CD4-positive, alpha-beta T cell treated with Interleukin-12 subunit alpha and Interleukin-12 subunit beta, for 1 hour (primary cell): ENCODE measurements at places on chromosomes 13 and 19.
A peak's percentile ranks its signal among the peaks of the same experiment; 100 is the strongest.

GRCh38 chr13:111584870-111585269 is 264.4 kb downstream of the TEX29 start:
- DNase-seq: no peak

- DNase-seq: no peak
Observed at GRCh38 chr19:2779121-2779740, 3.8 kb downstream of the SGTA start.

- no peak for DNase-seq
Observed at GRCh38 chr13:33392794-33393405, 107.3 kb upstream of the STARD13 start.

GRCh38 chr19:7869910-7870511 is 4.2 kb downstream of the PRR36 start:
- peak; percentile 64 for DNase-seq

- peak; percentile 63 for DNase-seq
Observed at GRCh38 chr19:33430674-33431277, 57.3 kb downstream of the CEBPG start.

GRCh38 chr19:55208880-55209692 is at the start of gene PTPRH:
TSS of gene PTPRH (minus strand) at chr19:55209501. CDS start at chr19:55209433, 68 bp downstream.
- DNase-seq: no peak

DNA sequence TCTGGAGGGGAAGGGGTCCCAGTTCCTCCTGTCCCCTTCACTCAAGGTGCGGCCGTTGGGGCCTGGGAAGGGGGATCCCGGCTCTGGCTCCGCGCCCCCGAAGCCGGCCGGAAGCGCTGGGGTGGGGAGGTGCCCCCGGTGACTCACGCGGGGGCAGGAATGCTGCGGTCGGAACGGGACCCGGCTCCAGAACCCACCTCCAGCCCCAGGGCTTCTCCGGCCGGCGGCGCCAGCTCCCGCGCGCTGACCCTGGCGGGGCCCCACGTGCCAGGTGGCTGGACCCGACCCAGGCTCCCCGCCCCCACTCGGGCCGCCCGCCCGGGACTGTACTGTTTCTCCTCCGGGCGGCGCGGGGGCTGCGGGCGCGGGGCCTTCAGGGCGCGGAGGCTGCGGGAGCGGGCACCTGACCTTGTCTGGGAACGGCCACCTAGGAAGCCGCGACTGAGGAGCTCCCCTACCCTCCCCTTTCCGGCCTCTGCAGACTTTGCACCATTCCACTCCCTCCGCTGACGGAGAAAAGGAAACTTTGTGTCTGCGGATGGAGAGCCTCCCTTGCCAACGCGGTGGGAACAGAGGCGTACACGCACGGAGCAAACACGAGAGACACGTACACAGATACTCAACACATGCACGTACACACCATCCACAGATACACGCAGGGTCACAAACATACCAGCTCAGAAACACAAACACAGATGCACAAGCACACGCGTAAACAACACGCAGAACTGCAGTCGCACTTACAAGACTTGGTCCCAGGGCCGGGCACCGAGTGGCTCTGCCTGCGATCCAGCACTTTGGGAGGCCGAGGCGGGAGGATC is 7.2 kb downstream of the AXL start:
- DNase-seq: peak; percentile 30

DNA sequence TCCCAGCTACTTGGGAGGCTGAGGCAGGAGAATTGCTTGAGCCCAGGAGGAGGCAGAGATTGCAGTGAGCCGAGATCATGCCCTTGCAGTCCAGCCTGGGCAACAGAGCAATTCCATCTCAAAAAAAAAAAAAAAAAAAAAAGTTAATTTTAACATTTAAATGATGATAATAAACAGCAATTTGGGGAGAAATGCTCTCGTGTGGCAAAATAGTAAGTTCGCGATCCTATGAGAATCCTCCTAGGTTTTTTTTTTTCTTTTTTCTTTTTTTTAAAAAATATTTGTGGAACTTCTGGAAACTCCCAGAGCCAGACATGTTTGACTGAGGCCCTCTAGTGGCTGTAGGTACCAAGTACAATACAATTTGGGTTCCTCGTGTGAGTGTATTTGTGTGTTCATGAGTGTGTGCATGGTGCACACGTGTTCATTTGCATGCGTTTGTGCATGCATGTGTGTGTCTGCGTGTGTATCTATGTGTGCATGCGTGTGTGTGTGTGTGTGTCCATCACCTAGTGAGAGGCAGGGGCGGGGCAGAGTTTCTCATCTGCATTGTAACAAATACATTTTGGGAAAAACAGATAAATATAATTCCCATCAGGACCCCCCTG is 31.2 kb downstream of the TMPRSS9 start:
- peak; percentile 72 for DNase-seq

DNA sequence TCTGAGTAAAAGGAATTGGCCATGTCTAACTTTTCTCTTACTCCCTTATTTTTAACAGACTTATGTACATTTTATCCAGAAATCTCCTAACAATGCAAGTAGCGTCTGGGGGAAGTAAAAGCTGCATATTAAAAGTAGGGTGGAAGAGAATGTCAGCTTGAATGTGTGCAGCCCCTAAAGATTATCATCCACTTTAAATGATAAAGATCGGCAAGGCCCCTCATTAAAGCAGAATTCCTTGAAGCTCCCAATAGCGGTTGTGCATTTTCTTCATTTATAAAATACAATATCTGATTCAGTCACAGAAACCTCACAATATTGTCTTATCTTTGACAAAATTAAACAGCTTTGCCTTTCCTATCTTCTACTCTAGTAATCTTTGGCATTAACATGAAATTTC is 184.6 kb downstream of the LHFPL6 start:
- DNase-seq: no peak

GRCh38 chr19:44814517-44814916 is 5.6 kb downstream of the BCAM start:
- DNase-seq: no peak

DNA sequence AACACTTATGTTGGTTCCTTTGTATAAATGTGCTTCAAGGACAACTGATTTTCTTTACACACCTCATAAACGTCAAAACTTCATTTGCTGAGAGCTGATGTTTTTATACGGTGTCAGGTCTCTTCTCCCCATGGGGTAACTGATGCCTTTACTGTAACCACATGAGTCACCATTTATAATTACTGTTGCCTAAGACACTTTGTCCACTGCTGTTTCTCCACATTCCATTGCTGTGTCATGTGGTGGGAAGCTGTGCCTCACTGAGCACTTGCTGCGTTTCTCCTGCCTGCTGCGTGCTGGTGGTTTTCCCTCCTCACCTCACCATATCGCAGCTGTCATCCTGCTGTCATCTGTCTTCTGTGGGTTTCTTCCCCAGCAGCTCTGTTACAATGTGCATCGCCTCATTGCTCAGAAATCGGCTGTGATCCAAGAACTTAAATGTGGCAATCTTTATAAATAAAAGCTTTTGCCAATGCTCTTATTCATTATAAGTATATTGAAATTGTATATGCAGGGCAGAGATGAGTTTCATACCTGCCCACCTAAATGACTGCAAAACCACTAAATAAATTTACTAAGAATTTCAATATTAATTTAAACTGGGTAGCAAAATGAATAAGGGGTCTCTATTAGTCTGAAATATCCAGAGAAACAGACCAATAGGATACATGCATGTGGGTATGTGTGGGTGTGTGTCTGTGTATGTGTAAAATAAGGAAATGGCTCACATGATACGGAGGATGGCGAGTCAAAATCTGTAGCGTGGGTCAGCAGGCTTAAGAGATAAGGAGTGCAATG is 547.0 kb upstream of the SLITRK5 start:
- no peak for DNase-seq

DNA sequence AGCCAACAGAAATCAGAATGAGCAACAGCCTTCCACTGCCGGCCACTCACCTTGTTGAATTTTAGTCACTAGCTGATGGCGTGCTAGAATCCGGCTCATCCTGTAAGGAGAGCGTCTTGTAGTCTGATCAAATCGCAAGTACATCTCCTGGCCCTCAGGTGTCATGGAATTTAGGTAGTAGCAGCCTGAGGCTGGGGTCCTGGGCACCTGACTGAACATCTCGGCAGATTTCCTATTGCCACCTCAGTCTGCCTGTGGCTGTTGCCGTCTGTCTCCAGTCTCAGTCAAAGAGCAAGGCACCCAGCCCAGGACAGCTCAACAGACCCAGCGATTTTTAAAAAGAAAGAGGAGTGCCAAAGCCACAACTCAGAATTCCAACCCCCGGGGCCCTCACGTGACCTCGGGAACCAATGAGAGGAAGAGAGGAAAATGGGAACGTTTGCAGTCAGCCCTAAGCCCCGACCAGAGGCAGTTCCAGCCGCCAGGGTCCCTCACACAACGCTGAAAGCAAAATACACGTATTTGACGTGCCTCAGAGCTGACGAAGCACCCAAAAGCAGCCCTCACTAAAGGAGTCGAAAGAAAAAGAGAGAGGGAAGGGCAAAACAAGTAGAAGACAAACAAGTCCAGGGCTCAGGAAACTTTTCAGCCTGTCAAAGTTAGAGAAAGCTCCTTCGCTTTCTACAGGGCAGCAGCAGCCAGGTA is at the start of gene STARD13:
Gene STARD13, minus strand, starts transcription at position 336 of the 705 bp plus-strand sequence. Its CDS starts 117 bp downstream, at position 219.
- no peak for DNase-seq

GRCh38 chr13:100980171-100980570 is 305.6 kb upstream of the TMTC4 start:
- no peak for DNase-seq

DNA sequence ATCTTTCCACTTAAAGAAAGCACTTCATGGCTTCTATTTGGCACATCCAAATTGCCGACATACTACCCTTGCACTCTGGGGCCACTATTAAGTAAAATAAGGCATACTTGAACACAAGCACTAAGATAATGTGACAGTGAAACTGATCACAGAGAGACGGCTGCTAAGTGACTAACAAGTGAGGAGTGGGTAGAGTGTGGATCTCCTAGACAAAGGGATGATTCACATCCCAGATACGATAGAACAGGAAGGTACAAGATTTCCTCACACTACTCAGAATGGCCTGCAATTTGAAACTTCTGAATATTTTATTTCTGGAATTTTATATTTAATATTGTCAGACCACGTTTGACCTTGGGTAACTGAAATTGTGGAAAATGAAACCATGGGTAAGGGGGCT is 1721.8 kb upstream of the SPRY2 start:
- no peak for DNase-seq

- DNase-seq: no peak
Observed at GRCh38 chr13:67943116-67943515, 713.0 kb upstream of the PCDH9 start.

- no peak for DNase-seq
Observed at GRCh38 chr19:53898636-53899341, 10.3 kb upstream of the CACNG7 start.

GRCh38 chr19:5997371-5997770 is 19.4 kb upstream of the RANBP3 start:
- no peak for DNase-seq

DNA sequence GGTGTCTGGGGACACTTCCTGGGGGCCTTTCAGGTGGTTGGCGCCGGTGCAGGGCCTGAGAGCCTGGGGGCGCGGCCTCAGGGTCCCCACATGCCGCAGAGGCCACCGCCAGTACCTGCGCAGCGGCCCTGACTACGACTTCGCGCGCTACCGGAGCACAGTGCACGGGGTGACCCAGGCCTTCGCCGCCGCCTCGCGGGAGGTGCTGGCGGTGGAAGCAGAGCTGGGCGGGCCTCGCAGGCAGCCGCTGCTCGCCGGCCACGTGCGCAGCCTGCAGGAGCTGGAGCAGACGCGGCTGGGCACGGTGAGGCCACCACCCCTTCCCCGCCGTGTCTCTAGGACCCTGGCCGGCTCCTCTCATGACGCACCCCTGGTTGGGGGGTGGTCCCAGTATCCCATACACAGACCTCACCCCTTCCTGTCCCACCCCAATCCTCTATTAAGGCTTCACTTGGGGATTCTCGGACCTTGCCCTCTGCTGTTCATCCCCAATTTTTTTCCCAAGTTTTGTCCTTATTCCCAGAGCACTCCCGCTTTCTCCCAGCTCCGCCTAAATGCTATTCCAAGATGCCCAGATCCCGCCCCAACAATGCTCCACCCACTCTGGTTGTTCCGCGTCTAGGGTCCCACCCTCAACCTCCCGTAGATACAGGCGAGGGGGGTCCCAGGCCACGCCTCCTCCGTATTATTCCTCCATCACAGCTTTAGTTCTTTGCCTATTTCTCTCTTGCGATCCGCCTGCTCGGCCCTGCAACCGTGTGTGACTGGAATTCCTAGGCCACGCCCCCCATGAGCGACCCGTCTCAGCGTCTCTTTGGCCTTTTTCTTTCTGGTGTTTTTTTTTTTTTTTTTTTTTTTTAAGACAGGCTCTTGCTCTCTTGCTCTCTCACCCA is 1.0 kb downstream of the REX1BD start:
- DNase-seq: no peak

- peak; percentile 87 for DNase-seq
Observed at GRCh38 chr19:38949580-38950367, 19.0 kb downstream of the MRPS12 start.

DNA sequence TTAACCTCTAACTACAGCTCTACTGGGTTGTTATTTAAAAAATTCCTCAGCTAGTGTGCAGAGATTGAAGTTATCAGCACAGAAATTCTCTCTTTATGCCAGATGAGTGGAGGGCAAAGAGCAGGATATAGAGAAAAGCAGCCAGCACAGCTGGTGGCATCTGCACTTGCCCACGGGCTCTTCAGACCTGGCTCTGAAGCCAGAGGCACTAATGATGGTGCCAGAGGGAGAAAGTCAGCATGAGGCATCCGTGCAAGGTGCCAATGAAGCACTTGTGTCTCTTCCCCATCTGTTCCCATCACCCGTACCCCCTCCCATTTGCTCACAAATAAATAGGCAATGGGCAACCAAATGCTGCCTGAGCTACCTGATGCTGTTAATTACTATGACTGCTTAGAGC is 138.9 kb downstream of the OLFM4 start:
- DNase-seq: no peak

GRCh38 chr19:22327321-22327720 is 41.1 kb downstream of the ZNF729 start:
- no peak for DNase-seq

- no peak for DNase-seq
Observed at GRCh38 chr13:77767413-77767812, 69.9 kb downstream of the SLAIN1 start.

- DNase-seq: peak; percentile 66
Observed at GRCh38 chr19:8571006-8571411, 6.2 kb downstream of the MYO1F start.

GRCh38 chr13:112799394-112799793 is 109.6 kb downstream of the ATP11A start:
- DNase-seq: no peak

DNA sequence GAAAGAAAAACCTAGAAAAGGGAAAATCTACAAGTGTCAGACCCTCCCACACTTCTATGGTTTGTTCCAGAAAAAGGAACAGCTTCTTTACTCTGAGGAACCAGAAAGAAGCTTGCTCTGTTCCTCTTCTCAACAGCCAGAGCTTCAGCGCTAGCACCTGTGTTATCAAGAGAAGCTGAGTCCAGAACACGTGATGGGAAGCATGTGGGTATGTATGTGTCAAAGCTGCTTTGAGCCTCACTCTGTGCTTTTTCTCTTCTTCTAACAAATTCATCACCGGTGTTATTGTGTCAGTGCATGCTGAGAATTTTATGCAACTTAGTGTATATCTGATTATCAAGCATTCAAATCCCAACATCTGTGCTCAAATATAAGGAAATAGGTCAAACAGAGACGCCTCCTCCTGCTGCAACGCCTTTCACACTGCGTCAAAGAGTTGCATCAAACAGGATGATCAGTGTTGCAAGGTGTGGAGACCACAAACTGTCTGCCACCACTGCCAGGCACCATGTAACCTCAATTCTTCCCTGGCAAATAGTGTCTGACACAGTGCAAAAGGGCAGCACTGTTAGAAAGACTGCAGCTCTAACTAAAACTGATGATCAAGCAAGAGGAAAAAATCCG is 83.9 kb downstream of the LRRC63 start:
- peak; percentile 74 for DNase-seq

GRCh38 chr19:39409208-39410016 is 2.8 kb downstream of the ZFP36 start:
- DNase-seq: peak; percentile 95
